IPS-NIHi11 (cell line): ENCODE measurements at places on chromosomes 1 and 21.
A peak's percentile ranks its signal among the peaks of the same experiment; 100 is the strongest.

GRCh38 chr1:184150776-184151531 lies 99.4 kb downstream of the TSEN15 start:
- no peak for DNase-seq

GRCh38 chr1:228979774-228980173 lies 244.5 kb downstream of the RHOU start:
- DNase-seq = no peak

- peak; percentile 24 for DNase-seq
Measured at GRCh38 chr1:193058529-193059281, 455 bp downstream of the UCHL5 start.

GRCh38 chr1:85290826-85291225 lies 14.4 kb upstream of the BCL10 start:
- DNase-seq = no peak

DNA sequence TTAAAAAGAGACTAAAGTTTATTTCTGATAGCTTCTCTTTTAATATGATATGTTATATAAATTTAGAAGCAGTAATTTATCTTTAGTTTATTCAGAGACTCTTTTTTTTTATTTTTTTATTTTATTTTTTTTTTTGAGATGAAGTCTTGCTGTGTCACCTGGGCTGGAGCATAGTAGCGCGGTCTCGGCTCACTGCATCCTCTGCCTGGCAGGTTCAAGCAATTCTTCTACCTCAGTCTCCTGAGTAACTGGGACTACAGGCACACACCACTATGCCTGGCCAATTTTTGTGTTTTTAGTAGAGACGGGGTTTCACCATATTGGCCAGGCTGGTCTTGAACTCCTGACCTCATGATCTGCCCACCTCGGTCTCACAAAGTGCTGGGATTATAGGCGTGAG lies 89.6 kb downstream of the DISP1 start:
- DNase-seq = no peak

GRCh38 chr1:205565799-205566198 lies 61.3 kb downstream of the CDK18 start:
- no peak for DNase-seq

- DNase-seq = no peak
Measured at GRCh38 chr1:11188381-11188780, 774 bp upstream of the ANGPTL7 start.

- no peak for DNase-seq
Measured at GRCh38 chr1:240927821-240928220, 315.9 kb upstream of the GREM2 start.

- no peak for DNase-seq
Measured at GRCh38 chr1:114316204-114316603, 162.5 kb upstream of the SYT6 start.

DNA sequence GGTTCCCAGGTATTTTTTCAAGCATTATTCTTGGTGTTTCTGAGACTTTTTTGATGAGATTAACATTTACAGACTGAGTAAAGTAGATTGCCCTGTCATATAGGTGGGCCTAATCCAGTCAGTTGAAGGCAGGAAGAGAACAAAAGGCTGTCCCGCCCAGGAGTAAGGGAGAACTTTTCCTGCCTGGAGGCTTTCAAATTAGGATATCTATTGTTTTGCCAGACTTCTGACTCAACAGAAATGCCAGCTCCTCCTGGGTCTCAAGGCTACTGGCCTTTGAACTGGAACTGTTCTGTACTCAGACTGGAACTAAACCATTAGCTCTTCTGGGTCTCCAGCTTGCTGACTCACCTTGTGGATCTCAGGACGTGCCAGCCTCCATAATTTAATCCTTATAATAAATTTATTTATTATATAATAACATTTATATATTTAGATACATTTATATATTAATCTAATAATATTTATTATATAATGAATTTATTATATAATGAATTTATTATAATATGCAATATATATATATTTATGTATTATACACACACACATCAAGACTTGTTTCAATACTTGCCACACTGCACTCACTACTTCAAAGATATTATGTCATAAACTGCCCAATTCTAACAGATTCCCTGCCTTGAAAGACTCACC lies 510.8 kb upstream of the B3GALT2 start:
- DNase-seq = peak; percentile 14

GRCh38 chr1:41915786-41916571 lies 2.7 kb downstream of the HIVEP3 start:
- no peak for DNase-seq

- no peak for DNase-seq
Measured at GRCh38 chr1:177884479-177885021, 85.3 kb downstream of the SEC16B start.

DNA sequence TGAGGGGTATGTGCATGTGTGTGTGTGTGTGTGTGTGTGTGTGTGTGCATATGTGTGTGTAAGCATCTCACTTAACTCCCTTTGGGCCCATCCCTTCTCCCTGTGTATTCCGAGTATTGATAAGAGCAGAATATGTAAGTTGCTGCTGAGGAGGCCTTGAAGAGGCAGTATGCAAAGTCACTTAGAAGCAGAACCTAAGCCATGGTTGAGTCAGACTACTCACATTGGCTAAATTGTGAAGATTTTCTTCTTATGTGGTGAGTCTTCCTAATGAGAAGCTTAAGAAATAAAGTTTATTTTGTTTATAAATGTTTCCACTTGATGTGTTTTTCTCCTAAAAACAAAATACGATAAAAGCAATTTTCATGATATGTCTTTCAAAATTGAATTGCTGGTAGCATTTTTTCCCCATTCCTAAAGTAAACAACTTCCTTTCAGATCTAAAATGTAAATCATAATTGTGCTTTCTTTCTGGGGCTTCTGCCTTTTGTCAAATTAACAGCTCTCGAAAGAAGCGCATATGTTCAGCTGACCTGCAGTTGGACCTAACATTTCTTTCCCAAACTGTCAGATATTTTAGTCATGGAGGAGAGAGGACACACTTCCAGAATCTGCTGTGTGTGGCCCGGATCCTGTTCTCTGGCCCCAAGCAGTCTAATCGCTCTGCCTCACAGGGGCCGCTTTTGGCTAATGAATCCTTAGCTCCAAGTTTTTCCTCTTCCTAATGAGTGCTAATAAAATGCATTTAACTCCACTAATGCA lies 284.0 kb downstream of the DUSP10 start:
- DNase-seq = no peak

DNA sequence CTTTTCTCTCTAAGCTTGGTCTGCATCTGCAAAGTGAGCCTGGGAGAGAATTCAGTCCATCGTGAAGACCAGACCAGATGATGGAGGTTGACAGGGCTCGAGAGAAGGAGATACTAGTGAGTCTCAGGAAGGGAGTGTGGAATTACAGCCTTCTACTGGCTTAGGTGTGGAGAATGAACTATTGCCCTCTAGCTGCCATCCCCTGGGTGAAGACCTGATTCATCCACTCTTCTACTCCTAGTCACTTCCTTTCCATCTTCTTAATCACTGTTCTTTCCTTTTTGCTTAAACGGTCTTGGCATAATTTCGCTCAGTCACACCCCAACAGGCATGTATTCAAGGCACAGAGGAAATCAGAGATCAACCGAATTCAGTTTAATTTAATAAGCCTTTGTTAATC lies 34.0 kb upstream of the HSD17B7 start:
- no peak for DNase-seq

DNA sequence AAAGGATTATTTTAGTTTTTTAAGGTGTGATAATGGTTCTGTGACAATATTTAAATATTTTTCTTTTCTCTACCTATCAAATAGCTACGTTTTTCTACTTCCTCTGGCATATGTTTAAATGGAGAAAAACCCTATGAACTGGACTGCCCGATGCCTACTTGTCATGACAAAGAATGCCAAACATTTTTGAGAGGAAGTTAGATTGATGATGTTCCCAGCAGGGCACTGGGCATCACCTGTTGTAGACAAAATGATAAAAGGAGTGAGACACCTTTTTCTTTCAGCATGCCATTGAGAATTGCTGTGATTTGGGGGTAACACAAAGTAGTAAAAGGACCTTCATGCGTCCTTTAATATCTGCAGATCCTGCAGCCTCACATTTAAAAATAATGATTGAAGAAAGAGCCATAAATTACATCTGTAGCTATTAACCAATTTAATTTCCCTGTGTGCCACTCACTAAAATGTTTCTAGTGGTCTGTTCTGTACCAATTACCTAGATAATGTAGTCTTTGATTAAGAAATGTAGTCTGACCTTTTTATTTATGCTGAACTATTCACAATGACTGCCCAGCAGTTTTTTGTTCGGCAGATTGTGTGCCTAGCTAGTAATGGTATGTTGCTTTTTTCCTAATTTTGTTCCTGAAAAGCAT lies 47.6 kb downstream of the RPL5 start:
- DNase-seq = no peak

DNA sequence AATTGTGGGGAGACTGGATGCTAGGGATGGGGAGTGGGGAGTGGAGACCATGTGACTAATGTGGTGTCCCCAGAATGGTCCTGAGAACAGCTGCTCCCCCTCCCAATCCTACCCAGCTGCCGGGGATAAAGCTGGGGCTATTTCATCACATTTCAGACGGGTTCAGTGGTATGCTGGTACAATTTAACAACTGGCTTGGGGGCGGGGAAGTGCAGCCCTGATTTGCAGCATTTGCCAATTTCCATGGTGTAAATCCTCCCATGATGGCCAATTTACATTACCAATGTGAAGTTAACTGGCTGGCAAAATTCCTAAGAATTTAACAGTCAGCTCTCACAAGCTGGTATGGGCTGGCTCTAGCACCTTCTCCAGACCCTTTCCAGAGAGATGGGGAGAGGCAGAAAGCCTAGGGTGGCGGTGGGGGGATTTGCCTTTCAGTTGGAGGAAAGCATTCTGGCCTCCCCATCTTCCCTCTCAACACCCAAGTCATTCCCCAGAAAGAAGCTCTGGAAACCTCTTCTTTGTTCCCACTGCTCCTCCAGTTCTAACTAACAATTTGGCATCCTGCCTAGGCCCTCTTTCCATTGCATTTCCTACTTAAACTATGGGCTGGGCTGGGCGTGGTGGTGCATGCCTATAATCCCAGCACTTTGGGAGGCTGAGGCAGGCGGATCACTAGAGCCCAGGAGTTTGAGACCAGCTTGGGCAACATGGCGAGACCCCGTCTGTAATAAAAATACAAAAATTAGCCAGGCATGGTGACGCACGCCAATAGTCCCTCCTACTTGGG lies 11.3 kb upstream of the ADGRB2 start:
- DNase-seq = no peak

- no peak for DNase-seq
Measured at GRCh38 chr1:177793900-177794299, 176.0 kb downstream of the SEC16B start.

DNA sequence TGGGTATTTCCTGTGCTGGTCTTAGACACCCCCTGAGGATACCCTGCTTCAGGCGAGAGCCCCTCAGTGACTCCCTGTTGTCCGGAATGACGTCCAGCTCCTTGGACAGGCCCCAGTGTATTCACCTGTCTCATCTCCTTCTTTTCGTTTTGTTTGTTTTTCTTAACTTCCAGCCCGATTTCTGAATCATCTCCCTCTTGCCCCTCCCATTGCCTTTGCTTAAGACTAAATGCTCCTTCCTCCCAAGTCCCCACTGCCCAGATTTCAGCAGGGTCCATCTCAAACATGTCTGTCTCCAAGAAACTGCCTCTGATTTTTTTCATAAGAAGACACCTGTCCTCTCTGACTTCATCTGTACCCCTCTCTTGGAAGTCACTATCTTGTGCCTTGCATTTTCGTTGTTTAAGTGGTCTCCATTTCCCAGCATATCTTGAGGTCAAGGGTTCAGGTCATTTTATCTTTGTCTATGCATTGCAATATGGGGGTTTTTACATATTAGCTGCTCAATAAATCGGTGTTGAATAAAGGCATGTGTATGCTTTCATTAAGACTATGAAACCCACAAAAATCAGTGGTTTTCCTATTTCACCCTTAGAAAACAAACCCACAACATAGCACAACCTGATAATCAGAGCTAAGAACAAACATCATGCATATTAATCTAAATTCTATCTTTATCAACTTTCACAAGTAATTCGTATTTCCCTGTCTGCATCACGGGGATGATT lies 58.4 kb upstream of the LGALS8 start:
- no peak for DNase-seq

GRCh38 chr1:68162761-68163160 lies 69.6 kb downstream of the WLS start:
- no peak for DNase-seq

- no peak for DNase-seq
Measured at GRCh38 chr1:30809514-30810263, 52.1 kb upstream of the LAPTM5 start.

DNA sequence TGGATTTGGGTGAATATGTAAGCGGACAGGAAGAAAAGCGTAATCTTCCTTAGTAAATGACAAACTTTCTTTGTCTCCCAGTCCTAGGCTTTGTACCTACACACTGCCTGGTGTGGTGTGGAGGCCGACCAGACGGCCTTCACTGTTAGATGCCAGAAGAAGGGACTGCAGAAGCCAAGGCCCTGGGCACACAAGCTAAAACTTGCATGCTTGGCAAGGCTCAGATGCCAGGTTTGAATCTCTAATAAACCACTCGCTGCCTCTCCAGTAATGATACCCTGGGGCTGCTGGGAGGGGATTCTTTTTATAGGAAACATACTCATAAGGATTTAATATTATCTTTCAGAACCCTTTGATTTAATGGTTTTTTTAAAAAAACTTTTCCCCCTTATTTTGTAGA lies 263.8 kb downstream of the PTPRC start:
- DNase-seq = peak; percentile 4

DNA sequence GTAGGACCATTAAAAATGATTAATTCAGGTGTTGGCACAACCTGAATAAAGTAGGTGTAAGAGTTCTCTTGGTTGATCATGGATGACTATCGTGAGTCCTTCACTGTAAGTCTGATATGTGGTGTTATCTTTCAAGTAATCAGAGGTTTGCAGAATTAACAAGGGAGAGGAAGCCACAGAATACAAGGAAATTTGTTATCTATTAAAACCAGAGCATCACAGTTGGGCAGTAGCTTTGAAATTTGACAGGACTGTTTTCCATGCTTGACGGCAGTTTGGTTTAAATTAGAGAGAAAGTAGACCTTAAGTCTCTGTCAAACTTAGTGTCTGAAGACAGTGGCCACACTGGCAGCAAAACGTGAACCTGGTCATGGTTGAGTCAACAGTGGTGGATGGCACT lies 139.5 kb upstream of the KCNK2 start:
- DNase-seq = no peak

- DNase-seq = no peak
Measured at GRCh38 chr1:78712467-78713051, 62.9 kb downstream of the IFI44 start.

- DNase-seq = no peak
Measured at GRCh38 chr1:157916887-157917570, 75.4 kb upstream of the CD5L start.

- no peak for DNase-seq
Measured at GRCh38 chr21:35394634-35395369, 345.7 kb upstream of the RUNX1 start.

GRCh38 chr21:45363921-45364467 lies 41.0 kb upstream of the COL18A1 start:
- peak; percentile 47 for DNase-seq

DNA sequence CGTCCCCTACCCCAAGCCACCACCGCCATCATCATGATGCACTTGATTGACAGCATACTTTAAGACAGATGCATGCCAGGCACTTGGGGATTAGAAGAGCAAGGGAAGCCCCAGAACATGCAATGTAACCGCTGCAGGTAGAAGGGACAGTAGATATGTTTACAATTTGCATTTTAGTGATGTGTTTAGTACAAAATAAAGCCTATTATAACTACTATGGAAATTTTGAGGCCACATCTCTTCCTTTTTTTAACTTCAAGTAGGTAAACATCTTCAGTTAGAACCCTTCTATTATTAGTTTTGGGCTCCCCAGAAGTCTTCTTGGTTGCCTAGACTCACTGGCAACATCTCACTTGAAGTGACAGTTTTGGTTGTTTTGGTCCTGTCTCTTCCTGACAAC lies 25.3 kb downstream of the CR1L start:
- no peak for DNase-seq

- no peak for DNase-seq
Measured at GRCh38 chr1:26317146-26317545, 612 bp upstream of the CD52 start.
